ENCODE measurements at places on chromosomes 12 and 14.

DNA sequence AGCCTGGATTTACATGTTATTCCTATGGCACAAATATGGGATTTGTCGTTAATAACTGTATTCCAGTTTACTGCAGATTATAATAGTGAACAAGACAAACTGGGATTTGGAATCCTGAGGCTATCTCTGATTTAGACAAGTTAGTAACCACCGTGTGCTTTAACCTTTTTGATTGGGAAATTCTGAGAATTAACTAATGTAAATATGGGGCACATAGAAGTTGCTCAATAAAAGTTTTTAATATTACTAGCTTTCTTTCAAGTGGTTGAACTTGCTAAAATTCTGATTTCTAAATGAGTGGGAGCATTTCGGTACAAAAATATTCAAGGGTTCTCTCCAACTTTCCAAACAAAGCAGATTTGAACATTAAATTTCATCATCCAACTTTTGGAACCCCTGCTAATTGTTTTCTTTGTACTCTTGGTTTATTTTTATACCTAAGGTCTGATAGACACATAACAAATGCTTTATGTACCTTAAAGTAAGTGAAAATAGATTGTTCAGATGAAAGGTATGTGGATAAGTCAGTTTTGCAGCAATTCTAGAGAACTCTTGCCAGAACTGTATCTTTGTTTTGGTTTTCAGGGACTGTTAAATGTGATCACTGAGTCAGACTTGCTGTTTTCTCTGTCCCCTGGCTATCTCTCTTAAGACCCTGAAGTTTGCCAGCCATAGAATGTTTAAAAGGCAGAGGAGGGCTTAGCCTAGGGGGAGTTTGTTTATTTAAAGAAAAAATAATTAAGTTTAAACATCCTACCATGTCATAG lies 57.5 kb downstream of the FRS2 start:
- DNase-seq: no peak

- no peak for DNase-seq
These were observed 201.6 kb upstream of the KITLG start for GRCh38 chr12:88781909-88782308.

GRCh38 chr14:101665478-101666078 lies 95.9 kb upstream of the PPP2R5C start:
- DNase-seq: no peak

- DNase-seq: no peak
These were observed 47.6 kb downstream of the TMEM30B start for GRCh38 chr14:61233436-61233956.

GRCh38 chr12:4135919-4136605 lies 137.5 kb upstream of the CCND2 start:
- DNase-seq: peak; percentile 69

- DNase-seq: no peak
These were observed 5.4 kb downstream of the CIPC start for GRCh38 chr14:77103475-77103874.

DNA sequence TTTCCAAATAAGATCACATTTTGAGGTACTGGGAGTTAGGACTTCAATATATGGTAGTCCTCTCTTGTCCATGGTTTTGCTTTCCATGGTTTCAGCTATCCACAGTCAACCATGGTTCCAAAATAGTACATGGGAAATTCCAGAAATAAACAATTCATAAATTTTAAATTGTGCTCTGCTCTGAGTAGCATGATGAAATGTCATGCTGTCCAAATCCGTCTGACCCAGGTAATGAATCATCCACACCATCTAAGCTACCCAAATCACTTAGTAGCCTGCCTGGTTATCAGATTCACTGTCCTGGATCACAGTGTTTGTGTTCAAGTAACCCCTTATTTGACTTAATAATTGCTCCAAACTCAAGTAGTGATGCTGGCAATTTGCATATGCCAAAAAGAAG lies 197.9 kb downstream of the TMTC3 start:
- DNase-seq: no peak

DNA sequence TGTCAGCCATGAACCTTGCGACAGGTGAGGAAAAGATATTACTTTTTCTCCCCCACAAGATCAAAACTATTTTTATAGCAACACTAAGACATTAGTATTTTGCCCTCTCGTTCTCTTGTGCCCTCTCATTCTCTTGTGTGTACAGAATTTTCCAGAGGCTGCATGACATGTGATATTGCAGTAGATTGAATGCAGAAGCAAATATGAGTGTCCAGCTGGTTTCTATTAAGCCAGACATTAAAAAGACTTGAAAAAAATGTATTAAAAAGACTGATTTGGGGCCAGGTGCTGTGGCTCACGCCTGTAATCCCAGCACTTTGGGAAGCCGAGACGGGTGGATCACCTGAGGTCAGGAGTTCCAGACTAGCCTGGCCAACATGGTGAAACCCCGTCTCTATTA lies 63.7 kb upstream of the ZFP36L1 start:
- no peak for DNase-seq

DNA sequence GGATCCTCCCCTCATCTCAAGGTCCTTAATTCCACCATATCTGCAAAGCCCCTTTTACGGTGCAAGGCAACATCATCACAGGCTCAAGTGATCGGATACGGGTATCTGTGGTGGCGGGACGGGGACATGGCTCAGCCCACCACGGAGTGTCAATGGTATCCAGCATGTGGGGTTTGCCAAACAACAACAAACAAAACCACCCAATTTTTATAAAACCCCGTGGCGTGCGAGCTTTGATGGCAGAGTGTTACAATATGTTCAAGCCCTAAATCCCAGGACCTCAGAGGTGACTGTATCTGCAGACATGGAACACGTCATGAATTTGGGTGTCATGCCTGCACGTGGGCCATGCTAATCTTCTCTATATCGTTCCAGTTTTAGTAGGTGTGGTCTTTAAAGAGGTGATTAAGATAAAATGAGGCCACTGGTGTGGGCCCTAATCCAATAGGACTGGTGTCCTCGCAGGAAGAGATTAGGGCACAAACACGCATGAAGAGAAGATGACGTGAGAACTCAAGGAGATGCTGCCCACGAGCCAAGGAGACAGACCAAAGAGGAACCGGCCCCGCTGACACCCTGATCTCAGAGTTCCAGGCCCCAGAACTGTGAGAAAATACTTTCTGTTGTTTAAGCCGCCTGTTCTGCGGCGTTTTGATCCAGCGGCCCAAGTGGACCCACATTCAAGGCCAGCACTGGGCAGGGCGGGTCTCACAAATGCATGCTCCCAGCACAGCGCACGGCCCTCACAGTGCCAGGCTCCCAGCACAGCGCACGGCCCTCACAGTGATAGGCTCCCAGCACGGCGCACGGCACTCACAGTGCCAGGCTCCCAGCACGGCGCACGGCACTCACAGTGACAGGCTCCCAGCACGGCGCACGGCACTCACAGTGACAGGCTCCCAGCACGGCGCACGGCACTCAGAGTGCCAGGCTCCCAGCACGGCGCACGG lies 6.7 kb upstream of the GOLGA3 start:
- DNase-seq: no peak

GRCh38 chr14:104293851-104294627 lies 155.7 kb downstream of the KIF26A start:
- DNase-seq: no peak

GRCh38 chr14:96666088-96666487 lies 131.1 kb upstream of the VRK1 start:
- DNase-seq: no peak

- DNase-seq: no peak
These were observed 135.6 kb upstream of the HIF1A start for GRCh38 chr14:61559641-61560201.

Data from stimulated activated naive CD4-positive, alpha-beta T cell treated with Interleukin-2 at 50 U/mL for 16 hours (primary cell).